ENCODE measurements at places on chromosomes 6 and 20. TPM values are rescaled to one million over a fixed set of nuclear protein-coding genes. Genes with fewer than 3 reads are reported as not detected.

Gene PBOV1
- not detected for polyA plus RNA-seq

Gene PEX7
- 2.9 TPM for polyA plus RNA-seq

Gene HDGFL1
- not detected for polyA plus RNA-seq

Gene GRIK2
- polyA plus RNA-seq = 0.13 TPM

Gene BMP7
- 0.72 TPM for polyA plus RNA-seq

Gene PSORS1C2
- not detected for polyA plus RNA-seq

Gene RGS17
- 0.07 TPM for polyA plus RNA-seq

Gene MCCD1
- not detected for polyA plus RNA-seq

Gene BPIFB2
- polyA plus RNA-seq = not detected

Gene FAM209B
- polyA plus RNA-seq = 0.62 TPM

Gene CGA
- 1.0 TPM for polyA plus RNA-seq

Gene ZC2HC1B
- polyA plus RNA-seq = not detected

Gene ARMC12
- polyA plus RNA-seq = 0.95 TPM

Gene MRAP2
- polyA plus RNA-seq = 0.14 TPM

Gene ULBP1
- 0.07 TPM for polyA plus RNA-seq

Gene PI3
- not detected for polyA plus RNA-seq

Gene SPATA25
- polyA plus RNA-seq = 4.3 TPM

Gene EIF6
- polyA plus RNA-seq = 33.4 TPM

Gene MAK
- 0.01 TPM for polyA plus RNA-seq

Gene SPEF1
- 0.07 TPM for polyA plus RNA-seq

Gene RCAN2
- 51.0 TPM for polyA plus RNA-seq

Gene BTNL2
- polyA plus RNA-seq = not detected

Gene FOXP4
- 8.9 TPM for polyA plus RNA-seq

Gene BCAS1
- not detected for polyA plus RNA-seq

Gene PSORS1C1
- polyA plus RNA-seq = 5.0 TPM

Gene POM121L2
- polyA plus RNA-seq = not detected

Gene BFSP1
- 0.19 TPM for polyA plus RNA-seq

Gene SLC35F1
- 0.75 TPM for polyA plus RNA-seq

Gene ZSCAN31
- 3.3 TPM for polyA plus RNA-seq

Gene TREM1
- polyA plus RNA-seq = not detected

Gene NMBR
- polyA plus RNA-seq = not detected

Gene EGFL8
- polyA plus RNA-seq = 6.7 TPM

Gene PCK1
- polyA plus RNA-seq = 0.65 TPM

Gene ECI2
- polyA plus RNA-seq = 122 TPM

Gene CST4
- not detected for polyA plus RNA-seq

Gene IMPG1
- polyA plus RNA-seq = not detected

Measured in heart right ventricle (tissue), 16 donors.